ENCODE measurements at places on chromosomes 7 and 10.

DNA sequence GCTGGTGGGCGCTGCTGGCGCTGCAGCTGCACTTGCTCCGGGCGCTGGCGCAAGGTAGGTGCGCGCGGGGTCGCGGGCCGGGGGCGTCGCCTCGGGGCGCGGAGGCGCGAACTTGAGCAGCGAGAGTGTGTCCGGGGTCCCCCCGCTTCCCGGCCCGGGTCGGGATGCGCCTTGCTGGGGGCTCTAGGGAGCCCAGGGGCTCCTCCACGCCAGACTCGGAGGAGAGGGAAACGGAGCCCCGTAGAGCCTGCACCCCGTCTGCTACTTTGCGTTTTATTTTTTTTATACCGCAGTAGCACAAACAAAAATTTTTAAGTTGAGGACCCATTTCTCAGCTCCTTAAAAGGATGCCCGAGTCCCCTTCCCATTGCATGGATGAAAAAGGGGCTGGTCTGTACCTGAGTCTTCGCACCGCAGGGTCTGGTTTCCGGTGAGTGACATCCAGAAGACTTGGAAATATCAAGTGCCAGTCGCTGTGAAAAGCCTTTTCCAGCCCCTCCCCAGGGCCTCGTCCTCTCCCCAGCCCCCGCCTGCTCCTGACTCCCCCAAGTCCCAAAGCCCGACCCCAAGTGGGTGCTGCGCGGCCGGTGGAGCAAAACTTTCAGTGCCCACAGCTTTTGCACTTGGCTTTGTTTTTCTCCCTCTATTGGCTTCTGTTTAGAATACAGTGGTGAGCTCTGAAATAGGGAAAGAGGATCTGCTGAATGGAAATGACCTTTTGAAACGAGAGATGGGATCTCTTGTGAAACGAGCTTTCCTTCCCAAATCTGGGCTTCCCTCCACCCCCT is 973 bp downstream of the SDK1 start:
- peak; percentile 15 for DNase-seq

- DNase-seq = no peak
These were observed 38.1 kb downstream of the RELN start for GRCh38 chr7:103951311-103951710.

DNA sequence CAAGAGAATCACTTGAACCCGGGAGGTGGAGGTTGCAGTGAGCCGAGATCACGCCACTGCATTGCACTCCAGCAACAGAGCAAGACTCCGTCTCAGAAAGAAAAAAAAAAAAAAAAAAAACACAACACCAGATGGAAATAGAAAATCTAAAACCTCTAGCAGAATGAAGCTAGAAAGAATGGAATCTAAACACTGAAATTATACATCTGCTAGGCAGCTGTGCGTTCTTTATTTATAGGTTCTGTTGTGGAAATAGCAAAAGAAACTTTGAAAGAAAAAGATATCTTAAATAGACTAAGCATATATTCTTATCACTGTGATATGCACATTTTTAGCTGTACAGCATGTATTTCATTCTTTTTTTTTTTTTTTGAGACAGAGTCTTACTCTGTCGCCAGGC is 17.1 kb downstream of the BMPR1A start:
- DNase-seq = no peak

GRCh38 chr10:436911-437665 is 252.4 kb downstream of the DIP2C start:
- no peak for DNase-seq

GRCh38 chr10:6593241-6593671 is 13.2 kb upstream of the PRKCQ start:
- DNase-seq = no peak

DNA sequence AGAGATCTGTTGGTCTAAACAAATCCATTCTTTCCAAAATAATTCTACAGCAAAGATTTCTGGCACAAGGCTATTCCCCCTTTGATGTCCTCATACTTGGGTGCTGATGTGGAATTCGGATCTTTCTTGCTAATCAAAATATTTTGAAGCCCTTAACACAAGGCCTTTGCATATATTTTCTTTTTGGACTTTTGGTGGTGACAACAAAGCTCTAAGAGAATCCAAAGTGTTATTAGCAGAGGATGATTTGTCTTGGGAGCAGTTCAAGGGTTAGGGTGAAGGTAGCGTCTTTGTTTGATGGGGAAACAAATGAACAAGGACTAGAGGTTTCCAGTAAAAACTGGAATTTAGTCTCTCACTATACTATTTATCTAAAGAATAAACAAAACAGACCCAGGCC is 197.9 kb downstream of the CDCA7L start:
- DNase-seq = no peak

- DNase-seq = no peak
These were observed 25.9 kb upstream of the CDK13 start for GRCh38 chr7:39924122-39924521.

- no peak for DNase-seq
These were observed 282.3 kb downstream of the GATA3 start for GRCh38 chr10:8336629-8337331.

- DNase-seq = no peak
These were observed 23.9 kb downstream of the CACUL1 start for GRCh38 chr10:118730756-118731456.

DNA sequence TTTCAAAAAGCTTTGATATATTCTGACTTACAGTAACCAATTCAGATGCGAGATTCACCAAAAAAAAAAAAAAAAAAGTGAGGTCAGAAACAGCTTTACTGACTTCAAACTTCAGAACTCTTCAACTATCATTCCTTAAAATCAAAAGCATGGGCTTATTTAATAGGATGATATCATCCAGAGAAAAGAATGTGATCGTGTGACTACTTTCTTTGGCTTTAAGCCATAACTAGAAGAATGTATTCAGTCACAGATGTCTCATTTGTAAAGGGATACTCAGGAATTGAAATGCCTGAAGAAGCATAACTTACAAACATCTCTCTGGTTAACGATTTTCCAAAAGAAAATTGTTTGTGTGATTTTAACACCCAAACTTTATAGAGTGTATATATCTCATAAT is 11.5 kb downstream of the TPK1 start:
- peak; percentile 84 for DNase-seq

GRCh38 chr7:93176992-93177580 is 28.9 kb upstream of the SAMD9L start:
- no peak for DNase-seq

Measured in fibroblast of mammary gland (primary cell).